Calu3 (cell line): ENCODE measurements at places on chromosomes 2 and 18. TPM values are rescaled to one million over a fixed set of nuclear protein-coding genes. Genes with fewer than 3 reads are reported as not detected.

GRCh38 chr2:203988500-203989260 is 52.1 kb downstream of the ICOS start:
- no peak for DNase-seq

CTDSP1 gene
- 58.0 and 59.3 TPM in 2 replicates for total RNA-seq

SESTD1 gene
- 135 and 145 TPM in 2 replicates for total RNA-seq

OR6B2 gene
- total RNA-seq, result not detected in 2 replicates

DNA sequence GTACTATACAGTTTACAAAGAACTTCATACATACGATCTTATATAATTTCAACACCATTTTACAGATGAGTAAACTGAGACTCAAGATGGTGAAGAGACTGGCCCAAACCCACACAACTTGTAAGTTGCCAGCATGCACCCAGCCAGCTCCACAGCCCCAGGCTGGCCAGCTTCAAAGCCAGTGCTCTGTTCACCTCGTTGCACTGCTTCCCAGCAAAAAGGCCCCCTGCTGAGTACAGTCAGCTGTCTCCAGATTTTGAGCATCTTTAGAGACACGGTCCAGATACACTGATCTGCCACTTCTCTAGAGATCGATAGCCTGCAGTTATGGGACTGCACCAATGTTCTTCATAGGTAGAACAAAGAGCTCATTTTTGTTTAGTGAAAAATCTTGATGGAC is 257.2 kb upstream of the CHAC2 start:
- no peak for DNase-seq

- DNase-seq, result no peak
Measured at GRCh38 chr2:40279001-40279400, 172.9 kb downstream of the SLC8A1 start.

GRCh38 chr2:209391776-209392401 is 32.0 kb upstream of the MAP2 start:
- DNase-seq, result no peak

DNA sequence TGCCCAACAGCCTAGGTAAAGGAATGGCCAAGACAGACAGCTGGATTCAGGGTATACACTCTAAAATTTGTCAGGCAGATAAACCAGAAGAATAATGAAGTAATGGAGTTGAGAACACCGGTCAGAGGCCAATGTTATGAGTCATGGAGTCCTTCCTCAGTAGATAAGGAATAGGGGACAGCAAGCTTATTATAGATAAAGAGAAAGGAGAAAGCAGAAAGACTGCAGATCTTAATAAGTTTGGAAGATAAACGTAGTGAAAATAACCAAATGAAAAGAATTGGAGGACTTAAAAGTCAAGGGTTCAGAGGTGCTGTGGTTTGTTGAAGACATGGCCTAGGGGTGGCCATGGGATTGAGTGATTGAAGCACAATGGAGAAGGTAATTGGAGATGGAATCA is 63.5 kb upstream of the NFE2L2 start:
- peak; percentile 13 for DNase-seq

FHOD3 gene
- total RNA-seq, result 1.4 and 2.9 TPM in 2 replicates

DNA sequence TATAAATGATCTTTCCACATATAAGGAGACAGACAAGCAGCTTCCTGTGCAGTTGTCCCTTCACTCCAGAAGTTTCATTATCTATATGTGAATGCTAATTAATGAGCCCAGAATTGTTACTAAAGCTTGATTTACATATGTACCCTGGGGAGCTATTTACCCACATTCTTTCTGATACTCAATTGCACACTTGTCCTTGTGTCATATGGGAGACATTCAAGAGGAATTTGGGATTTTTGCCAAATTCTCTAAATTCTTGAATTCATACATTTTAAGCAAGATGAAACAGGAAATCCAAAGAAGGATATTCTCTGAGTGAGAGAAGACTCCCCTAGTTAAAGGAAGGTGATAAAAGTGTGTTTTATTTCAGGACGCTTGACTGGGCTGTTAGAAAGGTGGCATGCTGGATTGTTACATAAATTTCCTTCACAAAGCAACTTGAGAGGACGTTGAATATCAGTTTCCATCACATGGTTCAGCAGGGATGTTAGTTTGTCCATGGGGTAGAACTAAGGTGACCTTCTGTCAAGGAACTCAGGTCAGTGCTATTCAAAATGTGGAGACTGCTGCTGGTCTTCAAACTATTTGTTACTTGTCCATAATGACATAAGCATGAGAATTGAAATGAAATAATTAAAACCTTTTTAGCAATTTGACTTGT is 368.2 kb downstream of the IRS1 start:
- no peak for DNase-seq

LONRF2 gene
- total RNA-seq, result 8.7 and 9.7 TPM in 2 replicates

DNA sequence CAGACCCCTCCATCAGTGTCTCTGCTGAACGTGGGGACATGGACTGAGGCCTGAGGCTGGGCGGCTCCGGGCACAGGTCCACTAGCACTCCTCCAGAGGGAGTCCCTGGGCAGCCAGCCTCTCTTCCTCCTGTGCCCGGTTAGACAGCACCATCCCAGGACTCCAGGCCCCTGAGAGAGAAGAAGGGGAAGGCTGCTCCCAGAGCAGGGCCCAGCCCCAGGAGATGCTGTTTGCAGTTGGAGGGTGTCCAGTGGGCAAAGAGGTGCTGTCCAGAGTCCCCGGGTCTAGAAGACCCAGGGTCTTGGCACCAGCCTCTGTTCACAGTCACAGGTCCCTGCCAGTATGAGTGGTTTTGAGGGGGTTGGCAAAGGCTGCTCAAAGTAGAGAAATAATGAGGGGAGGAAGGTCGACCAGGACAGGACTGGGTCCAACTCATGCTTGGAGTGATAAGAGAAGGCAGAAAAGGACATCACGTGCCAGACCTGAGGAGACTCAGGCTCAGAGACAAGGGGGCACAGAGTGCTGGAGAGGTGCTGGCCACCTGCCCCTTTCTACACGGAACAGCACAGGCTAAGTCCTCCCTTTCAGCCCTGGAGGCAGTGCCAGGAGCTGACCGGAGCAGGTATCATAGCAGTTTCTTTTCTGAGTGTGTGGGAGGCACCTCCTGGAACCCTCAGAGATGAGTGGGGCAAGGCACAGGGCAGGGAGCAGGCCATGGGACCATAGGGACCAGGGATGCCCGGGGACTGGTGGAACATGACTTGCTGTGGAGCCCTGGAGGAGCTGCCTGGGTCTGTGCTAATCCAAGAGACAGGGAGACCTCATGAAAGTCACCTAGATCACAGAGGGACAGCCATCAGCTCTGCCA is 21.1 kb downstream of the CRACDL start:
- no peak for DNase-seq

DNA sequence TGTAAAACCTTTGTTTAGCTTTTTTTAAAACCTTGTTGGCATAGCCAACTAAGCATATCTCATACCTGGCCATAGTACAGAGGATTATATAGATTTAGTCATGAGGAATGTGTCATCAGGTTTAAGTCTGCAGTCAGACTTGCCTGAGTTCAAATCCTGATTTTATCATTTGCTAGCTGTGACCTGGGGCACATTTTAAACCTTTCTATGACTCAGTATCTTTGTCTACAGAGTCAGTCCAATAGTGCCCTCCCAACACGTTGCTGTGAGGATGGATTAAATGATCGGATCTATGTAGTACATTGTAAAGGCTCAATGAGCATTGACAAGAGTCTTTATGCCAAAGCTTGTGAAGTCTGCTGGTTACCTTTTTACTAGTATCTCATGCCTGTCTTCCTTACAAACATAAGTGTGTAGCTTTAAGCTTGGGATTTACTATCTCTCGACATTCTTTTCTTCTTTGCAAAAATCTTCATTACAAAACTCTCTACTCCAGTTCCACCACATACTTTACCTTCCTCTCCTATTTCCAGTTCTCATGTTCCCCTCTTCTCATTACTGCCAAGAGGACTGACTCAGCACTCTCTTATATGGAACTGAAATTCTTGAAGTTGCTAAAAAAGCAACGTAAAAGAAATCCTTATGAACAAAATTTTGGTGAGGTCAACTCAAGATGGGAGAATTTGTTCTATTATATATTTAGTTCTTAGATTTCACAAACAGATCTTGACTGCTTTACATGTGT is 68.1 kb upstream of the RBMS1 start:
- DNase-seq, result no peak

TUBA3E gene
- not detected in 2 replicates for total RNA-seq

- DNase-seq, result no peak
Measured at GRCh38 chr2:19632403-19632991, 269.3 kb downstream of the TTC32 start.

STON1 gene
- 0.86 and 1.3 TPM in 2 replicates for total RNA-seq

DNA sequence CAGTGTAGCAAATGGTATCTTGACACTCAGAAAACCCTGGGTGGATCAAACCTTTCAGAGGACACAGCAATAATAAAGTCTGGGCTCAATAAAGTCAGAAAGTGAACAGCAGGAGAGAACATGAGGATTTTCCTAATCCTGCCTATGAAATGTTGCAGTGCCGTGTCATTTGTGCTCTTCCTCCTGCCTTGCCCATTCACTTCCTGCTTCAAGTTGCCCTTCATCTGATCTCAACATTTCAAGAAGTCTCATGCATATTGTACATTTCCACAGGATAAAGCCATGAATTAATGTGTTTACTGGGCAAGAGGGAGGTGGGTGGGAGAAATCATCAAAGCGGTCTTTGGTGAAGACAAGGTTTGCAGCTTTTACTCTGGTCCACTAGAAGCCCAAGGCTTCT is 51.1 kb upstream of the STPG4 start:
- DNase-seq, result no peak

DNA sequence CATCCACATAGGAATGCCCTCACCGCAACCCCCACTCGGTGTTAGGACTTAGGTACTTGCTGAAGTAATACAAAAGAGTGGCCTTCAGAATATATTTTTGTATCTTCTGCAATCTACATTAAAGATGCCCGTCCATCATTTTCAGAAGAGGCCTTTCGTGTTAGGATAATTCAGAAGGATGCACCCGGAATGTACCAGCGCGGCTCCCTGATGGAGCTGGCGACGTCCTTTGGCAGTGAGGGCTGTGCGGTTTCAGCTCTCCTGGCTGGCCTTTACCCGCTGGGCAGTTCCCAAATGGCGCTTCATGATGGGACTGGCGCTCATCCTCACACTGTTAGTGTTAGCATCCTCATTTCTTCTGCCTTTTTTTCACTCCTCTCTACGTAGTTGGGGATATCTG is 15.3 kb downstream of the TWIST2 start:
- no peak for DNase-seq

DNA sequence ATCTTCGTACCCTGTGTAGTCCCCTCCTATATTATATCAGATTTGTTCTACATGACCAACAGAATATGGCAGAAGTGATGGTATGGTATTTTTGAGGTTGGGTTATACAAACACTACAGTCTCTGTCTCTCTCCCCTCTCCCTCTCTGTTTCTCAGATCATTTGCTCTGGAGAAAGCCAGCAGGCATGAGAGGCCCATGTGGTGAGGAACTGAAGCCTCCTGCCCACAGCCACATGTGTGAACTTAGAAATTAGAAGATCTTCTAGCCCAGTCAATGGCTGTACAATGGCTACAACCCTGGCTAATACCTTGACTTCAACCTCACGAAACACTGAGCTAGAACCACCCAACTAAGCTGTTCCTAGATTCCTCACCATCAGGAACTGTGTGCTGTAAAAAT is 250.6 kb downstream of the SMAD2 start:
- DNase-seq, result no peak

- no peak for DNase-seq
Measured at GRCh38 chr2:80058562-80058961, 246.0 kb downstream of the LRRTM1 start.

PSMG2 gene
- 78.6 and 89.6 TPM in 2 replicates for total RNA-seq

DNA sequence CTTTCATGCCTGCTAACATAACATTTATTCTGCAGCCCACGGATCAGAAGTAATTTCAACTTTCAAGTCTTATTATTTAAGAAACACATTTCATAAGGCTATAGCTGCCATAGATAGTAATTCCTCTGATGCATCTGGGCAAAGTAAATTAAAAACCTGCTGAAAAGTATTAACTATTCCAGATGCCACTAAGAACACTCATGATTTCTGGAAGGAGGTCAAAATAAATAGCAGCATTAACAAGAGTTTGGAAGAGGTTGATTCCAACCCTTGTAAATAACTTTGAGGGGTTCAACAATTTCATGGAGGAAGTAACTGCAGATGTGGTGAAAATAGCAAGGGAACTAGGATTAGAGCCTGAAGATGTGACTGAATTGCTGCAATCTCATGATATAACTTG is 77.6 kb downstream of the CCDC148 start:
- DNase-seq, result no peak

DNA sequence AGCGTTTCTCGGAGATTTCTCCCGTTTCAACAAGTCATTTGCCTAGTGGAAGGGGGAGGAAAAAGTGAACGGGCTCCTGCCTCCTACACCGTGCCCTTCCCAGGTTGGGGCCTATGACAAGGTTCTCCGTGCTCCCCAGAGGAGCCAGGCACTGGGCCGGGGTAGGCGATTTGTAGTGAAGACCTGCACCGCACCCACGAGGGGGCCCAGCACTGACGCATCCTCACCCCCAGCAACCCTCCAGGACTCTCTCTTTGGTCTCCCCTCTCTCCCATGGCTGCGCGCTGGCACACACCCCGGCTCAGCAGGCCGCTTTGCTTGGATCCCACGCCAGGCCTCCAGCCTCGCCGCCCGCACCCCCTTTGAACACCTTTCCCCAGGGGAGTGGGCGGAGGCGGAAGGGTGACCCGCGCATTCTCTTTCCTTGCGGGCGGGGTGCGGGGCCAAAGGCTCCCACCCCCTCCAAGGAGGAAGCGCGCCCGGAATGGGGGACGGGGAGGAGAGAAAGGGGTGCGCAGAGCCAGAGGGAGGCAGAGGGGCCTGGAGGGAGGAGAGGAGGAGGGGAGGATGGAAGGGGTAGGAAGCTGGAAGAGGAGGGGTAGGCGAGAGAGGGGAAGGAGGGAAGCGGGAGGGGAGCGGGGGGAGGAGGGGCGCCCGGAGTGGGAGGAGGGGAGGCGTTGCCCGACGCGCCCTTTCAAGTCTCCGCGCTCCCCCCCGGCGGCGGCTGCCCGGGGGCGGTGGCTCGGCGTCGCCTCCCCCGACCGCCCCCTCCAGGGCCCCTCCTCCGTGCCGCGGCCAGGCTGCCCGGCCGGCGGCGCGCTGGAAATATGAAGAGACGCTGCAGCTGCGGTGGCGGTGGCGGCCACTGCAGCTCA is at the start of gene APCDD1:
TSS of gene APCDD1 (plus strand) at position 830 of the 875 bp plus-strand sequence. CDS start 347 bp downstream, outside the sequence.
- peak; percentile 38 for DNase-seq

ONECUT2 gene
- 182 and 209 TPM in 2 replicates for total RNA-seq

DNA sequence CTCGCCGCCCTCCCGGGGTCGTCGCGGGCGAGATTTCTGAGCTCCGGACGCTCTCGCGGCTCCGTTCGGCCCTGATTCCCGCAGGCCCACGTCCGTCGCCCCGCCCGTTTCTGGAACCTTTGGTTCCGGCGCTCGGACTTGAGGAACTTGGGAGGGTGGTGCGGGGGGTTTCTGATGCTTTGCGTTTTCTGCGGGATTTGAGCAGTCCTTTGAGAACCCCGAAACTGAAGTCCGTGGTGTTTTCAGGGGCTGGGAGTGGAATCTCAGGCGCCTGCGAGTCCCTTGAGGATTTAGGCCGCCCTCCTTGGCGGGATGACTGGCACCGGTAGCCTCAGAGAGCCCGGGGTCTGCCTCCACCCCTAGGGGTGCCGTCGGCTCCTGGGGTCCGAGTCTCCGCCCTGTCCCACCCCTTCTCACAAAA is 336 bp downstream of the THNSL2 start:
- no peak for DNase-seq

MYL1 gene
- total RNA-seq, result not detected in 2 replicates

CYP26B1 gene
- total RNA-seq, result 3.0 and 5.1 TPM in 2 replicates

GRCh38 chr2:236180831-236181453 is 12.8 kb upstream of the GBX2 start:
- DNase-seq, result peak; percentile 73

GALR1 gene
- total RNA-seq, result not detected in 2 replicates
